ENCODE measurements at places on chromosomes 6 and 20. TPM values are rescaled to one million over a fixed set of nuclear protein-coding genes. Genes with fewer than 3 reads are reported as not detected.

Gene HAO1
- total RNA-seq: not detected

Gene APOBEC2
- not detected for total RNA-seq

Gene NRSN1
- total RNA-seq: not detected

Gene BTNL2
- total RNA-seq: not detected

Gene KCNQ5
- total RNA-seq: 5.1 TPM

Gene CLDN20
- total RNA-seq: not detected

Gene NKX2-4
- not detected for total RNA-seq

Gene FAXC
- total RNA-seq: 0.77 TPM

Gene DUSP15
- not detected for total RNA-seq

Gene ZNF322
- total RNA-seq: 18.3 TPM

Gene DSP
- 27.3 TPM for total RNA-seq

Gene SASH1
- total RNA-seq: 71.7 TPM

Gene AKAP12
- 198 TPM for total RNA-seq

Gene C6orf118
- total RNA-seq: not detected

Gene SLC13A3
- total RNA-seq: 0.38 TPM

Gene HSPA1L
- 1.3 TPM for total RNA-seq

Gene CTCFL
- total RNA-seq: not detected

Gene OLIG3
- total RNA-seq: not detected

Gene EEF1A2
- total RNA-seq: 0.38 TPM

Gene PTPN1
- total RNA-seq: 22.3 TPM

Gene CYP39A1
- total RNA-seq: under 0.01 TPM

Gene ADTRP
- 1.1 TPM for total RNA-seq

Gene CRYBG1
- total RNA-seq: 7.1 TPM

All from regular cardiac myocyte (primary cell).